ENCODE measurements at places on chromosomes 5 and 9. TPM values are rescaled to one million over a fixed set of nuclear protein-coding genes. Genes with fewer than 3 reads are reported as not detected.

Gene RASGRF2
- total RNA-seq, result 5.4 TPM

Gene FOXD4L6
- not detected for total RNA-seq

Gene PTGES
- 2.1 TPM for total RNA-seq

Gene FLT4
- total RNA-seq, result 38.6 TPM

Gene CNTLN
- total RNA-seq, result 7.4 TPM

Gene PTPA
- 115 TPM for total RNA-seq

Gene IL31RA
- total RNA-seq, result 0.14 TPM

Gene RIOK2
- total RNA-seq, result 22.2 TPM

- no peak for DNase-seq
- H3K36me3 ChIP-seq, result no peaks in the 10 kb centered on the region
Observed at GRCh38 chr5:71757590-71758543, 38.8 kb downstream of the CARTPT start.

DNA sequence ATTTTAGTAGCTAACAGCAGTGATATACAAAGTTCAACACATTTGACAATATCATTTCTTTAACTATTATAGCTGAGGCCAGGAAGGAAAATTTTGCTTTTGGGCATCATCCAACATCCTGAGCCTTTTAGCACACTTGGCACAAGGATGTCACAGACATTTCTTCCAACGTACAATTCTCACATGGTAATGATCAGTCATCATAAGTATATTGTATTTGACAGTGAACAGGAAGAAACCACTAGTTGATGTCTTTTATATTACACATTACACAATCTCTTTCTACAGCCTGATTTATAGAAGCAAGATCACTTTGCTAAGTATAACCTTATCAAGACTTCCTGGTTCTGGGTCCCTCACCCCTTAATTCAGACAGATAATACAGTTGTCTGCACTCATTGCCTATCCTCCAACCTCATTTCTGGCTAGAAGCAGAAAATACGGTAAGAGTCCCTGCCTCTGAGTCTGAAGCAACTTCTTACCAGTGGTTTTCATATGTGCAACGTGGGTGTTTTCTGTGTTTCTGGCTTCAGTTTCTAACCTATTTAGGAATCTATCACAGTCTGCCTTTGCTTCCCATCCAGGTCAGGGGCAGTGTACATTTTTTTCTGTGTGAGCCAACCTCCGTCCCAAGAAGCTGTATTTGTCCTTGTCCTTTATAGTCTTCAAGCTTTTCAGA, 167.8 kb downstream of the PAM start:
- no peak overlapping the region for H3K4me3 ChIP-seq
- H3K27me3 ChIP-seq, result no peaks in the 10 kb centered on the region
- H3K27ac ChIP-seq, result no peak overlapping the region
- DNase-seq, result no peak

GRCh38 chr5:90612919-90613318, 54.3 kb downstream of the ADGRV1 start:
- no peaks in the 10 kb centered on the region for H3K27me3 ChIP-seq
- no peaks in the 10 kb centered on the region for H3K36me3 ChIP-seq
- no peak overlapping the region for H3K27ac ChIP-seq
- DNase-seq, result no peak
- no peak overlapping the region for H3K4me3 ChIP-seq
- no peaks in the 10 kb centered on the region for H3K4me1 ChIP-seq

- H3K36me3 ChIP-seq, result no peaks in the 10 kb centered on the region
- DNase-seq, result no peak
- H3K27ac ChIP-seq, result peak overlapping the region; percentile 70
Observed at GRCh38 chr9:133499132-133499891, 20.4 kb upstream of the SLC2A6 start.

GRCh38 chr5:43729846-43730478, 127.0 kb downstream of the NNT start:
- H3K27ac ChIP-seq, result no peak overlapping the region
- no peaks in the 10 kb centered on the region for H3K36me3 ChIP-seq
- H3K4me3 ChIP-seq, result no peak overlapping the region

GRCh38 chr5:83991566-83992224, 271.0 kb upstream of the HAPLN1 start:
- H3K36me3 ChIP-seq, result no peaks in the 10 kb centered on the region
- H3K27me3 ChIP-seq, result no peaks in the 10 kb centered on the region
- H3K27ac ChIP-seq, result no peak overlapping the region
- no peak for DNase-seq
- no peaks in the 10 kb centered on the region for H3K4me1 ChIP-seq
- no peak overlapping the region for H3K4me3 ChIP-seq

GRCh38 chr5:158970569-158971014, 129.1 kb downstream of the EBF1 start:
- no peak overlapping the region for H3K4me3 ChIP-seq
- H3K36me3 ChIP-seq, result no peaks in the 10 kb centered on the region
- no peak for DNase-seq
- H3K27ac ChIP-seq, result no peak overlapping the region
- no peaks in the 10 kb centered on the region for H3K27me3 ChIP-seq

DNA sequence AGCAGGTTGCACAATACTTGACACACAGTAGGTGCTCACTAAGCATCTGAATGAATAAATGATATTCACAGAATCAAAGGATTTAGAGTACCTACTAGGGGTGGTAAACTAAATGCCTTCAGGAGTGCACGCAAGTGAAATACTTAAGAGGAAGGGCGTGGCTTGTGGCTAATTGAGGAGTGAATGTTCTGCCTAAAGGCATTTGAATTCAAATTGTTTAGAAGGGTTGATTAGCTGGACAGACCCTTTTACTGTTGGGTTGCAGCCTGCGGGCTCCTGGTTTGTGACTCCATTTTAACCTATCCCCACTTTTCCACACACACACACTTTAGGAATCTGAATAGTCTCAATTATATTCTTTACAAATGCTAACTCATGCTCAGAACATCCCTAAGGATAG, 63.1 kb downstream of the PPP2R2B start:
- H3K4me3 ChIP-seq, result no peak overlapping the region
- H3K4me1 ChIP-seq, result no peaks in the 10 kb centered on the region
- no peak for DNase-seq
- H3K27me3 ChIP-seq, result no peaks in the 10 kb centered on the region

- H3K27ac ChIP-seq, result no peak overlapping the region
- DNase-seq, result no peak
- no peaks in the 10 kb centered on the region for H3K36me3 ChIP-seq
- H3K27me3 ChIP-seq, result no peaks in the 10 kb centered on the region
- H3K4me3 ChIP-seq, result no peak overlapping the region
Observed at GRCh38 chr5:93235761-93236160, 345.3 kb downstream of the NR2F1-AS1 start.

DNA sequence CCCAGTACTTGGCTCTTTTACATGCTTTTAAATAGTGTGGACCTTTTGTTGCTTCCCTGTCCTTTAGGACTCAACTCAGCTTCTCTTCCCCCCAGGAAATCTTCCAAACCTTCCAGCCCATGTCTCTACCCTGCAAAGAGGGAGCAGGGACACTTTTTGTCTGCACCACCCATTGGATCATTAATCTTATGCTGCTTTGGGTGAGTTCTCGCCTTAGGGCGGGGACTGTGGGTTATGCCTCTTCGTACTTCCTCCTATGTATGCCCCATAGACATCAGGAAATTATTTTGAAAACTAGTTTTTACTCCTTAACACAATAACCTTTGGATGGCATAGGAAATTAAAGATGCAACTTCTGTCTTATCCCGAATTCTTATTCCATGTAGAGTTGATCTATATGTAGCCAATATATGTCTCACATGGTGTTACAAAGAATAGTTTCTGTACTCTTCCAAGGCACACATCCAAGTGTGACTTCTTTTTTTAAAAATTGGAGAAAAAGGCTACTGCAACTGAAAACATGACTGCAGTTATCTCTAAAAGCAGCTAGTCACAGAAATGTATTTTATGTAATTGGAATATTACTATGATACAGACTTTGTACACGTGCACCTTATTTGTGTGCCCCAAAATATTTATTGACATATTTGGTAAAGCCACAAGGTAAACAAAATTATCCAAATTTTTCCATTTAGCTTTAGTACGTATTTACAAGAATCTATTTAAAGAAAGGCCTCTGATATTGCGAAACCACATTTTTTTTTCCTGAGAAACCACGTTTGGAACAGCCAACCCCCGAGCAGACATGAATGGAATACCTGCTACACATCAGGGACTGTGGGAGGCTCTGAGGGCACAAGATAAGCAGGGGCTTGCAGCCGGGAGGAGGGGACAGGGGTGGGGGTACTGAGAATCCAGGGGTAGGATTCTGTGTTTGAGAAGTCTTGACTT, 133.6 kb downstream of the WDR41 start:
- H3K4me1 ChIP-seq, result no peaks in the 10 kb centered on the region
- no peaks in the 10 kb centered on the region for H3K27me3 ChIP-seq
- H3K36me3 ChIP-seq, result no peaks in the 10 kb centered on the region
- no peak for DNase-seq
- H3K4me3 ChIP-seq, result no peak overlapping the region
- no peak overlapping the region for H3K27ac ChIP-seq

GRCh38 chr9:107386396-107386795, 103.2 kb downstream of the KLF4 start:
- H3K4me1 ChIP-seq, result peaks cover 5% of the 10 kb centered on the region
- no peak overlapping the region for H3K27ac ChIP-seq
- no peak overlapping the region for H3K4me3 ChIP-seq
- no peaks in the 10 kb centered on the region for H3K27me3 ChIP-seq
- no peak for DNase-seq

DNA sequence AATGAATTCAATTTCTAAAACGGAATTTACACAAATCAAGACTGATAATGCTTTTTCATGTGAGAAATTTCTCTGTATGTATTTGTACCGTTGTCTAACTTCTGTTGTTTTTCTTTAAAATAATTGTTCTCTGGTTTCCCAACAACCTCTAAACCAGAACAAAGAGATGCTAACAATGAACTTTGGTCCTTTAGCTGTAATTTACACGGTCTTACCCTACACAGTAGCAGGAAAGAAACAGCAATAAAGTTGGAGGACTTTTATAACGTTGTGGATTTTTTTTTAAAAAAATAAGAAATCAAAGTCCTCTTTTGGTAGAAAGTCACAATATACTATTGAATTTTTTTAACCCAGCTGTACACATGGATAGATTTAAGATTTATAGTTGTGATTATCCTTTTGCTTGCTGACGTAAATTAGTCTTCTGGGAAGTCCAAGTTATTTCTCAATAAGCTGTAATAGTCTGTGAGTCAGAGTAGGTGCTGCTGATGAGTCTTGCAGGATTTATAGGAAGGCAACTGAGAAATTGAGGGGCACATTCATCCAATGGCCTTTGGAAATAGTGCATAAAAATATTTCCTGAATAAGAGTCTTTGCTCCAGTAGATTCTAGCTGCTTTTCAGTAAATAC, 76.8 kb upstream of the PCSK1 start:
- no peak overlapping the region for H3K27ac ChIP-seq
- H3K27me3 ChIP-seq, result no peaks in the 10 kb centered on the region
- DNase-seq, result no peak
- H3K36me3 ChIP-seq, result no peaks in the 10 kb centered on the region

- no peaks in the 10 kb centered on the region for H3K36me3 ChIP-seq
- H3K4me3 ChIP-seq, result no peak overlapping the region
- no peaks in the 10 kb centered on the region for H3K27me3 ChIP-seq
- DNase-seq, result no peak
- no peaks in the 10 kb centered on the region for H3K4me1 ChIP-seq
Observed at GRCh38 chr9:113966394-113966793, 90.3 kb downstream of the ZNF618 start.

GRCh38 chr9:123064716-123065115, 31.2 kb downstream of the GPR21 start:
- DNase-seq, result no peak
- no peaks in the 10 kb centered on the region for H3K4me1 ChIP-seq
- H3K4me3 ChIP-seq, result no peak overlapping the region
- H3K27me3 ChIP-seq, result no peaks in the 10 kb centered on the region

DNA sequence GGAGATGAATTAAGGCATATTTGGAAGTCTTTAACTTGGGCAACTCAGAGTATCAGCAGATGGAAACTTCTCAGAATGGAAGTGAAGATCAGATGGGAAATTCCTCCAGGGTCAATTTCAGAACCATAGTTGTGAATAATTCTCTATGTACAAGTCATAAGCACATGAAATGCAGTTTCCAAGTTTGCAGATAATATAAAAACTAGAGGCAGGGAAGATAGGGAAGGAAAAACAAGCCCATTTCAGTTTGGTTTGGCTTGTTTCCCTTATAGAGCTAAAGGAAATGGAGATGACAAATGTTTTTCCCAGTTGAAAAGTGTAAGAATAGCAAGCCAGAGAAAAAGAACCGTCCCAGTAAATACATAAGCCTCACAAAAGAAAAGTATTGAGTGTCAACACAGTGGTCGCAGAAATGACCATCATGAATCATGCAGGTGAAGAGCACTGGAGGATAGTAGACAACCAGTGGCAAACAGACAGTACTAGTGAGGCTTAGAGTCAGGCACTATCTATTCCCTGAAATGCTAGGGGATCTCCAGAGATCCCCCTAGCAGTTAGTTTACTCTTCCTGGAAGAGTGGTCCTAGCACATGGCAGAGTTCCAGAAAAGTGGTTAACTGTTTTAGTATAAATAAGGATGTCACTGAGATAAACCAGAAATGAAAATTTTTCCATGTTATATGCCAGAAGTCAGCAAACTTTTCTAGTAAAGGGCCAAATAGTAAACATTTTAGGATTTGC, 245.9 kb downstream of the SAXO1 start:
- H3K27ac ChIP-seq, result no peak overlapping the region
- DNase-seq, result no peak
- H3K36me3 ChIP-seq, result no peaks in the 10 kb centered on the region
- no peak overlapping the region for H3K4me3 ChIP-seq
- H3K27me3 ChIP-seq, result no peaks in the 10 kb centered on the region

GRCh38 chr5:2658881-2659470, 92.5 kb downstream of the IRX2 start:
- no peaks in the 10 kb centered on the region for H3K36me3 ChIP-seq
- DNase-seq, result no peak
- H3K4me1 ChIP-seq, result no peaks in the 10 kb centered on the region
- H3K27me3 ChIP-seq, result no peaks in the 10 kb centered on the region
- H3K27ac ChIP-seq, result no peak overlapping the region
- H3K4me3 ChIP-seq, result no peak overlapping the region

GRCh38 chr5:110209401-110209800, 517.1 kb downstream of the TMEM232 start:
- H3K4me1 ChIP-seq, result no peaks in the 10 kb centered on the region
- no peak overlapping the region for H3K27ac ChIP-seq
- no peaks in the 10 kb centered on the region for H3K36me3 ChIP-seq
- no peaks in the 10 kb centered on the region for H3K27me3 ChIP-seq
- DNase-seq, result no peak

All from upper lobe of right lung (tissue), 1 donor.